ENCODE measurements at places on chromosomes 7 and 10. TPM values are rescaled to one million over a fixed set of nuclear protein-coding genes. Genes with fewer than 3 reads are reported as not detected.

DNA sequence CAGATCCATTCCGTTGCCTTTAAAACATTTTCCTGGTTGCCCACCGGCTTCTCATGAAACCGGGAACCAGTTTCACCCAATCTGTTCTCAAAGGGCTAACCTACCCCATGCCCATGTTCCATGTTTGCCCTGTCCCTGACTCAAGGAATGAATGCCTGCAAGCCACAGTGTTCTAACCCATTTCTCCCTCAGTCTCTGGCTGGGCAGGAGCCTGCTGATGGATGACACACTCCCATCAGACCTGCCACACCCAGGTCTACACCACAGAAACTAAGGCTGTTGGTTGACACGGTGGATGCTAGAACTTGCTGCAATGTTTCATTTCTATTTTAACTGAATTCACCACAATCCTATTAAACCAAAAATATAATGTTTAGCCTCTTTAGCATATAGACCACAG is 15.6 kb downstream of the CLRN3 start:
- no peak for DNase-seq

- no peak for DNase-seq
Measured at GRCh38 chr10:25097669-25098411, 77.0 kb upstream of the GPR158 start.

DNA sequence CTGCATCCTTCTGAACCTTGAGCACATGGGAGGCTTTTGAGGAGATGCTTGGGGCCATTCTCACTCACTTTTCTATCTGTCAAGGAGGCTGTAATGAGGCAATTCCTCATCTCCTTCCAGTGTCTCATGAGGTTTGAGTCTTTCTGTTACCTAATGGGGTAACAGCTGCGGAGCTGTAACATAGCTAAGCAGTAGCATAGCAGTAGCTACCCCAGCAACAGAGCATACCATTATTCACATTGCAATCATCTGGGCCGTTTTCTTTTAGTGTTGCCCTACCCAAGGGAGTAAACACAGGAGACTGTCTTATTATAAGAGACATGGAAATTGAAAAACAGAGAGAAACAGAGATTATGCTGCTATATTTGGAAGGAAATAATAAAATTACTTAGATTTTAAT is 68.7 kb downstream of the AKR1D1 start:
- DNase-seq = no peak

DNA sequence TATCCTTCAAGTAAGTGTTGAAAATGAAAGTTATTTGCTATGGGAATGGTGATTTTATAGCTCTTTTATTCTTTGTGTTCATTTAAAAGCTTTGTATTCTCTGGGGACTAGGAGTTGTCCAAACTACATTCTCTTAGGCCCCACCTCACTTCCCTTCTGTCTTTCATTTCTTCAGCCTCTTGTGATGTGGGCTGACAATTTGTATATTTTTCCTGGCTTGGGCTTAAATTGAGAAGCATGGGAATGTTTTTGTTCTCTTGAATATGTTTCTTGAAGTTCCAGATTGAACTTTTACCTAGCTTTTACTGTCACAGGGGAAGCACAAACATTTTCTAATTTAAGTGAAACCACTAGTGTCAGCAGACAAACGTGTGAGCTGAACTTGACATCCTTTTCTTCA is 27.9 kb downstream of the BBS9 start:
- DNase-seq = no peak

- DNase-seq = no peak
Measured at GRCh38 chr7:123750389-123751230, 1.8 kb upstream of the WASL start.

DNA sequence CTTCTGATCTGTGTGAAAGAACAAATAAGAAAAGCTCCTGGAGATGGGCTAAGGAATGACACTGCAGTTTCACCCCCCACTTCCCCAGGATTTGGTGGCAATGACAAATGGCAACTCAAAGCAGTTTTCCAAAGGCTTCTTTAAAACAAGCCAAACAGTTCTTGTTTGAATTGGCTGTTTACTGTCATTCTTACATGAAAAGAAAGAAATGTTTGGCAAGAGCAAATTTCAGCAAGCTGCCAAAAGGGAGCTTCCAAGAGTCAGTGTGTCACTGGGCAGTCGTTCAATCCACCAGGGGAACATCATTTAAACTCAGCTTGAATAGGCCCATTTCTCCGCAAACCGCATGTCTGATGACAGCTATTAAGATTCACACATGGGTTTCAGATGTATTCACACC is 119.0 kb upstream of the RHOBTB1 start:
- no peak for DNase-seq

GRCh38 chr7:108565987-108566386 is 3.5 kb downstream of the THAP5 start:
- DNase-seq = no peak

DNA sequence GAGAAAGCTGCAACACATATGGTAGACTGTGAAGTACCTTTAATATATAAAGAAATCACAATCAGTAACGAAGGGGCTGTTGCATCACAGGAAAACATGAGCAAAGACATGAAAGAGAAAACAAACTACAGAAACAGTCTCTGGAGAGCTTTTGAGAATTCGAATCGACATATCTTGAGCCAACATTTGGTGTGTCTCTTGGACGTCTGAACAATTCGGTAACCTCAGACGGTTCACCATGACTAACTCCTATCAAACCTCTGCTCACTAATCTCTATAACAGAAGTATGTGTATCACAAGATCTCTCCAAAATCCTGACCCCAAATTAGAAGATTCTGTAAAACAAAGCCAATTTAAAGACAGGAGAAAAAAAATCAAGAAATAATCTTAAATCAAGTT is 262.0 kb upstream of the YAE1 start:
- no peak for DNase-seq

GRCh38 chr10:90935581-90936275 is 14.8 kb upstream of the ANKRD1 start:
- no peak for DNase-seq

DNA sequence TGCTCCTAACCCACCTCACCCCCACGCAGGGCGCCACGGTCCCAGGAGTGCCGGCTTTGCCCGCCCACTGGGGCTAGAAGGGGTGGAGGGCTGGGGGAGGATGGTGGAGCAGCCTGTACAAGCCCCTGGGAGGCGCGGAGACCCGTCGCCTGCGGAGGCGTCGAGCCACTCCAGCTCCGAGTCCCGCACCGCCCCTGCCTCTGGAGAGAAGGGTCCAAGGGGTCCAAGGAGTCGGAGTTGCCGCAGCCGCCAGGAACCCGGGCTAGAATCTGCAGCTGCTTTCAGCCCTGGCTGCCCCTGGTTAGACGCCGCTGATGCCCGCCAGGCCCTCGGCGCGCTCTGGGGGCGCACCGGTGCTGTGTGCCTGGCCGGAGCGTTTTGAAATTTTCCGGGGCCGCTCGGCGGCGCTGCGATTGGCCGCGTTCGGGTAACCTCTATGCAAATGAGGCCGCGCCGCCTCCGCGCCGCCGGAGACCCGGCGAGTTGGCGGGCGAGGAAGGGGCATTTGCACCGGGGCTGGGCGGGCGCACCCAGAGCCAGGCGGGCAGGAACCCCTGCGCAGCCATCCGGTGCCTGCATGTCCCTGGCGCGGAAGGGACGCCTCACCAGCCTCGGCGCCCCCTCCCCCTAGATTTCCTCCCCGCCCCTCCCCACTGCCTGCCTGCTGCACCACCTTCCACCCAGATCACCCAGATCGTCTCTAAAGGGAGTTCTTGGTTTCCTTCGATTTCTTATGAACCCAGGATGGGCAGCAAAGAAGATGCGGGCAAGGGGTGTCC is at the start of gene HMX2:
Gene HMX2, plus strand, starts transcription at position 502 of the 779 bp plus-strand sequence. Its CDS starts 243 bp downstream, at position 745.
- no peak for DNase-seq

DNA sequence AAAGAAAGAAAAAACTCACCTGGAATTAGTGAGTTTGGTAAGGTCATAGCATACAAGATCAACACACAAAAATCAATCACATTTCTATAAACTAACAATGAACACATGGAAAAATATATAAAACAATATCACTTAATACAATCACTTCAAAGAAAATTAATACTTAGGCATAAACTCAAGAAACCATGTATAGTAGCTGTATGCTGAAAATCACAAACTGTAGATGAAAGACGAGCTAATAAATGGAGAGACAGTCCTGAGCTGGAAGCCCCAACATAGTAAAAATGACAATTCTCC is 113.8 kb upstream of the RHEB start:
- no peak for DNase-seq

DNA sequence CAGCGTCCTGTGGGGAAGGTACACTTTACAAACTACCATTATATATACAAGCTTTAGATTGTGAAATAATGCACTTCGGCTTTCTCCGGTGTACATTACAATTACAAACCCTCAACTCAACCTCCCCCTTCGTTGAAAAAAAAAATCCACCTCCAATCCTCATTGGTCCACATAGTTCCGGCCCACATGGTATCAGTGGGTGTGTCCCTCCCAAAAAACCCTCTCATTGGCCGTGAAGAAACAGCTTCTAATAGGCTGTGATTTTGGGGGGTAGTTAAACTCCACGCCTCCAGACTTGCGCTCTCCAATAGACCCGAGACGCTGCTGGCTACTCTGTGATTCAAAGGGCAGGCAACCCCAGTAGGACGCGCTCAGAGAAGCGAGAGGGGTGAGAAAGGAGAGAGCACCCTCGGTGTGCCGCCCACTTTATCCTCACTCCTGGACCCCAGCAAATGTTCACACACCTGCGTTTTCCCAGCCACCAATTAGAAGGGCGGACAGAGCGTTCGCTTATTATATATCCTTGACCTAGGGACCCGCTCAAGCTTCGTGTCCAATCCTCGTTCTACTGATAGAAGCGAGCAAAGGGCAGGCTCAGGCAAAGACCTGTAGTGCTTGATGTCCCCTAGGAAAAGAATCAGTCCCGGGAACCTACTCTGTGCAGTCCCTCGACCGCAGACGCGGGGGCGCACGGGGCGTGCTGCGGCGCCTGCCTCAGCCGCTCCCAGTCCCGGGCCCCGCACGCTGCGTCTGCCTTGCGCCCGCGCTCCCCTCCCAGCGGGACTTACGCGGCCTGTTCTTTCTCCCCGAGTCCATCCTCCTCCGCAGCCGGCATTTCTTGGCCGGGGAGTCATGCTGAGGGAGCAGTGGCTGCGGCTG is 991 bp downstream of the PANK1 start:
- DNase-seq = peak; percentile 60

- DNase-seq = no peak
Measured at GRCh38 chr10:23656735-23657134, 217.9 kb downstream of the OTUD1 start.

DNA sequence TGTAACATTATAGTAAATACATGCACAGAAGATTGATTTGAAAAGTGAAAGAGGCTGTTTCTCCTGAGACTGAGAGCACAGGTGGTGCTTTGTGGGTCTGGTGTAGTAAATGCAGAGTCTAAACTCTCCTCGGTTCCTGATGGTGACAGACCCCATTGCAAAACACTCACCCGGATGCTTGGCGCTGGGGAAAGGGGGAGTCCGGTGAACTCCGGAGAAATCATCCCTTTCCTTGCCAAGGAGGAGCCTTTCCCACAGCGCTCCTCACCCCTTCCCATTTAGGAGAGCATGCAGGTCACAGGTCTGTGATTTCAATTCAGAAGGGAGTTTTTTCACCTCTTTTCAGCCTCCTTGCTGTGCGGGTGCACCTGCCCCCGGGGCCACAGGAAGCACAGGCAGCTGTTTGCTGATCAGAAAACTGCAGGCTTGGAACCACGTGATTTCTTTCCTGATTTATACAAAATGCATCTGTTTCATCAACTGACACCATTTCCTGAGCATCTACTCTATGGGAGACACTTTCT is 75.6 kb upstream of the LYZL2 start:
- no peak for DNase-seq

DNA sequence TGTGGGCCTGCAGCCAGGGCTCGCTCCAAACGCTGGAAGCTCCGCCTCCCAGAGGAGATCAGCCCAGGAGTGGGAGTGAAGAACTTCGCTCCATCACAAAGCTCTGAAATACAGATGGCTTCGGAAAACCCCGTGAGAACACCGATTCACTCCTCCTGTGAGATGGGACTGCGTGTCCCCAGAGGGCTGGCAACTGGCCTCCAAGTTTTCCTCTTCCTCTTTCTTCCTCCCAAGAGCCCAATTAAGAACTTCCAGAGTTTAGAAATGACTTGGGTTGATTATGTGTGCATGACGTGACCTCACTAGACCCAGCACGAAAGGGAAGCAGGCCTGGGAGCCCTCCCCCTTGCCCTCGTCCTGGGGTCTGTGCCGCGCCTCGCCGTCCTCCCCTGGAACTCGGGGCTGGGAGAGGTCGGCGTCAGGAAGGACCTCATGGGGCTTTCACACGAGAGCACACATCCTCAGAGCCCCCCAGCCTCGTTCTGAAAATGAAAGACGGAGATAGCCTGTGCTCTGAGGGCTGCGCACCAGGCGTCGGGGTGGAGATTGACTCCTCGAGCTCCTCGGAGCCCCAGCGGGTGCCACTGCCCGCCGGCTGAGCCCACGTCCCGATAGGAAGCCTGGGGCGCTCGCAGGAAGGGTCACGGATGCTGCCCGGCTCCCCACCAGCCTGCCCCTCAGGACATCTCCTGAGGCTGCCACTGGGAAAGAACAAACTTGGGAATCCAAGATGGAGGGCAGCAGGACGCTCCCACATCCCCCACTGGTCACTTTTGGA is 37.8 kb downstream of the PTPRN2 start:
- peak; percentile 68 for DNase-seq

DNA sequence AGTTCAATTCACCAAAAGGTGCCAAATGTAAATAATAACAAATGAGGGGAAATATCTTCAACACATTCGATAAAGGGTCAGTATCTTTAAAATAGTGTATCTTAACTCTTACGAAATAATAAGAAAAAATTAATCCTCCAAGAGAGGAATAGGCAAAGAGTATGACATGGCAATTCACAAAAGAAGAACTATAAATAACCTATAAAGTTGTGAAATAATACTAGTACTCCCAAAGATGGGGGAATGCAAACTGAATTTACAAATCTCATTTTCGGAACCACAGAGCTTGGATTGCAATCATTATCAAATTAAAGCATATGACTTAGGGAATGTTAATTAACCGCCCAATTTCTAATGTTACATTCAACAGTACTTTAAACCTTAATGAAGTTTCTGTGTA is 78.2 kb upstream of the TARP start:
- DNase-seq = no peak

GRM3 gene
- not detected for total RNA-seq

DNAJC2 gene
- 32.6 TPM for total RNA-seq

OGDHL gene
- total RNA-seq = 0.17 TPM

SH3PXD2A gene
- total RNA-seq = 20.3 TPM

RBP3 gene
- total RNA-seq = not detected

WNT16 gene
- not detected for total RNA-seq

HMX2 gene
- not detected for total RNA-seq

All from psoas muscle (tissue), 8 donors.